Stimulated activated CD8-positive, alpha-beta memory T cell treated with anti-CD3 and anti-CD28 coated beads, Interleukin-4, amount 100 ng/mL, for 1 hour (primary cell): ENCODE measurements at places on chromosomes 7 and 10.

DNA sequence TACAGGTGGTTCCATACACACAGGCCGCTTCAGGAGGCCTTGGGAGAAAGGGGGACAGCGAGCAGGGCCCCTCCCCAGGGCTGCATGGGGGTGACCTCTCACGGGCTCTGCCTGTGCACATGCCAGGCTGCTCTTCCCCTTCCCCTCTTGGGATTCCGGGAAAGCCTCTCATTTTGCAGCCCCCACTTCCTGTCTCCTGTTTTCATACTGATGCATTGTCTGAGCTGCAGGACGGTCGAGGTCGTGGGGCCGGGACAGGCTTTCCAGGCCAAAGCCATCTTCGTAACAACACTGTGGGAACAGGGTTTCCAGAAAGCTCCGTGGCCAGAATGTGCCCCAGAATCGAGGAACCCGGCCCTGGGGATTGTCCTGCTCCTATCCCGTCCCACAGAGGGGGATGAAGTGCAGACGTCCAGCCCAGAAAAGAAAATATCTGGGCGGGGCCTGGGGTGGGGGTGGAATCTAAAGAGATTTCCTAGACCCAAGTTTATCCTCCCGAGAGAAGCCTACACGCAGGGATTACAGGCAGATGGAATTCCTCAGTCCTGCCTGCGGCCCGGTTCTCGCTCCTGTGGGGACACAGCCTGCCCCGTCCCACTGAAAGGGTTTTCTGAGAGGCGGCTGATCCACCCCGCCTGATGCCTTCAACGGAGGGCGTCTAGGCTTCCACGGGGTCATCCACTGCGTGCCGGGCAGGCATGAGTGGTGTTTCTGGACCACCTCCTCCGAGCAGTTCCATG, 29.5 kb upstream of the DNAAF5 start:
- DNase-seq = no peak

- no peak for DNase-seq
Observed at GRCh38 chr10:91838199-91838598, 40.0 kb downstream of the TNKS2 start.

DNA sequence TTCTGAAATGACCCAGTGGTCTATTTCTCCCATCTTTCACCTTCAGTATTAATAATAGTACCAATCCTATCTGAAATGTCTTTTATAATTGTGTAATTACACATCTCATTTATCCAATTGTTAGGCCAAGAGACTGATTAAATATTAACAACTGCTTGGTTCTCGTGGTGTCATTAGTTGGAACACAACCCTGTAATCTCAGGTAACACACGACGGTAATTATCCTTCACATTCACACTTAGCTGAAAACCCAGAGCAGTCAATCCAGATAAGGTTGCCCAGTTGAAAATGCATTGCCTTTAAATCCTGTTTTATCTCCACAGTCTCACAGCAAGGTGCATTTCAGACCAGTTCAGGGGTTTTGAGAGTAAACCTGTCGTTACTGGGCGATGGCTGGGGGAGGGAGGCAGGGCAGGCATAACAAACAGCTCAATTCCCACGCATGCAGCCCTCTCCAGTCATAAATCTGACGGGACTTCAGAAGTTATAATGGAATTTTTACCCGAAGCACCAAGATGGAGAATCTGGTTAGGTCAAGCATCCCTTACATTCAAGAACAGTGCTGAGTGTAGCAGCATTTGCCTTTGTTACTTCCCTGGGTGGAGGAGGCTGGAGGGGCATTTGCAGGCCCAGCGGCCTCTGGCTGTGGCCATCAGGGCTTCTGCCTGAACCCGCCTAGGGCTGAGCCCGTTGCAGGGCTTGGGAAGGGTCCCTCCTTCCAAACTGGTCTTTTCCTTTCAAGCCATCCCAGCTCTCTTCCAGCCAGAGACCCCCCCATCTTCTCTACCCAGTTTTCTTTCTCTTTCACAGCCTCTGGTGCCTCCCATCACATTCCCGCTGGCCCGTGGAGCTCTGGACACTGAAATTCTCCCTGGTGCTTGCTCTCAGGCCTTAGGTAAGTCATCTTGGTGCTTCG, 201.0 kb upstream of the LYZL2 start:
- DNase-seq = no peak

- DNase-seq = no peak
Observed at GRCh38 chr10:29670761-29671160, 36.0 kb upstream of the SVIL start.

DNA sequence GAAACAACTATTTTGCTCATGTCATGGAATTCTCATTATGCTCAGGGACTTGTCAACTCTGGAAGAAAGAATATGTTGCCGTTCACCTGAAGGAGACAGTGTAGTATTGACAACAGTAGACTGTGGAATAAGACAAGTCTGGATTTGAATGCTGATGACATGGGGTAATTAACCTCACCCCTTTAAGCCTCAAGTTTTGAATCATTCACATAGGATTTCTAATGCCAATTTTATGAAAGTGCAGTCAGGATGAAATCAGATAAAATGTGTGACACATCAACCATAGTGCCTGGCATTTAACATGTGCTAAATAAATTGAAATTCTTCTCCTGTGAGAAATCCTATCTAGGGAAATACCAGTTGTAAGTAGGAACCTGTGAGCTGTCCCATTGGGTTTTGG, 305.8 kb downstream of the KIF20B start:
- no peak for DNase-seq

DNA sequence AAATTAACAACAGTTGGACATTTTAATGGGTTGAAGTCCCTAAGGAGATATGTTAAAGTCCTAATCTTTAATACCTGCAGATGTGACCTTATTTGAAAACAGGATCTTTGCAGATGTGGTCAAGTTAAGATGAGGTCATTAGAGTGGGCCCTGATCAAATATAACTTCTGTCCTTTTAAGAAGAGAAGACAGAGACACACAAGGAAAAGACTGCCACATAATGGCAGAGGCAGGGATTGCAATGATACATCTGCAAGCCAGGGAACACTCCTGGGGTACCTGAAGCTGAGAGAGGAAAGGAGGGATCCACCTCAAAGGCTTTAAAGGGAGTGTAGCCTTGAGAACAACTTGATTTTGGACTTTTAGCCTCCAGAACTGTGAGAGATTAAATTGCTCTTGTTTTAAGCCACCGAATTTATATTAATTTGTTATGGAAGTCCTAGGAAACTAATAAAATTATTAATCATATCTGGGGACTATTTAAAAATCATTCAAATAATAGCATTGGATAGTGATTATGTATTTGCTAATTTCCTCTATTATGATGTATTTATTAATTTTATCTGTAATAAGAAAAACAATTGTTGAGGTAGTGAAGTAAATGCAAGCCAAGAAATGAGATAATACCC, 700.0 kb upstream of the PCDH15 start:
- DNase-seq = no peak

DNA sequence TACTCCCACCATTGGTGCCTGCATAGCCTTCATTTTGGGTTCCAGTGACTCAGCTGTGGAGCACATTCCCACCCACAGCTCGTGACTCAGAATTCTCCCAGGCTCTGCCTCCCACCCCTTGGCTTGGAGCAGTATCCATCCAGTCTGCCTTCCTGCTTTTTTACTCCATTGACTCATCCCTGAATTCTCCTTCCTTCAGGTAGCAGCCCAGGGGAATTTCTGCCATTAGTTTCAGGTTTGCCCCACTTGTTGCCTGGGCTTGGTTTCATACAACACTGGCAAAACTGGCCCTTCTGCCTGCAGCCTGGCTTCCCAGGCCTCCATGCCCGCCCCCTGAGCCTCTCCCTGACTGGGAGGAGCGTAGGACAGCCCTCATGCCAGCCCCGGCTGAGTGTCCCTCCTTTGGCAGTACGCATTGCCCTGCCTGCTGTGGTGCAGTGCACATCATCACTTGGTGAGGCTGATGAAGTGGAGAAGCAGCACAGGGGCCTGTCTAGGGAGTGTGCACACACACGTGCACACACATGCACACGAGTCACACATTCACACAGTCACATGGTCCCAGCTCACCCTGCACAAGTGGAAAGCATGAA, 55.0 kb downstream of the SNX10 start:
- DNase-seq = no peak

GRCh38 chr10:33524041-33524440, 189.6 kb upstream of the NRP1 start:
- no peak for DNase-seq

DNA sequence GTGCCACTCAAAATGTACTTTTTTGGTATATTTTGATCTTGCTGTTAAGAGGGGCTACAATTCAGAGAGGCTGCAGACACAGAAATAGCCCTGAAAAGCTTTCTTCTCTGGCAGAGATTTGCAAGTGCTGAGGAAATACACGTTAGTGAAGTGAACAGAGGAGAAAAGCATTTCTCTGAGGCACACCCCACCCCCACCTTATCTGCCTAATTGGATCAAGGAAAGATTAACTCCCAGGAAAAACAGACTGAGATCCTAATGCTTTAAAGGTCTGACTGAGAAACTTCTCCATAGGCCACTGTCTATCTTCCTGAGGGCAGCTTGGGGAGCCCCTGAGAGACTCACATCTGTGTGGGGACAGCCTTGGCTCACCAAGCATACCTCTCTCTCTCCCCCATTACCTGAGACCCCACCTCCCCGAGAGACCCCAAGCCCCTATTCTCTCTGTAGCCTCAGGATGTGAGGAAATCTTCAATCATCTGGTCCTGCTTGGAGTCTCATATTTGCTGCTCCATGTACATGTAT, 14.8 kb upstream of the AKR1C3 start:
- DNase-seq = no peak

- no peak for DNase-seq
Observed at GRCh38 chr7:41752615-41753014, 49.7 kb upstream of the INHBA start.

DNA sequence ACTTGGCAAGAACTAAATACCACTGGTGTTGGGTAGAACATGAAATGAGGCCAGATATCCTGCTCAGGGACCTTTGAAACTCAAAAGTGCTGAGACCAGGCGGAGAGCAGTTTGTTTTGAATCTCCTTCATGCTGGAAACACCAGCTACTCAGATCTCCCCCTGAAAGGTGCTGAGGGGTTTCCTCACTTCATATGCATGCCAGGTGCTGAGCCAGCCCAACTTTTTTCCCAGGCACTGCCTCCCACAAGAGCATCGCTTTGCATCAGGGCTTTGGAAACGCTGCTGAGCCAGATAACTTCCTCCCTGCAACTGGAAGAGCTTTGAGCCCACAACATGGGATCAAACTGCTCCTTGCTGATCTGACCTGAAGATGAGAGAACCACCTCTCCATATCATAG, 13.7 kb downstream of the NPTX2 start:
- DNase-seq = no peak

DNA sequence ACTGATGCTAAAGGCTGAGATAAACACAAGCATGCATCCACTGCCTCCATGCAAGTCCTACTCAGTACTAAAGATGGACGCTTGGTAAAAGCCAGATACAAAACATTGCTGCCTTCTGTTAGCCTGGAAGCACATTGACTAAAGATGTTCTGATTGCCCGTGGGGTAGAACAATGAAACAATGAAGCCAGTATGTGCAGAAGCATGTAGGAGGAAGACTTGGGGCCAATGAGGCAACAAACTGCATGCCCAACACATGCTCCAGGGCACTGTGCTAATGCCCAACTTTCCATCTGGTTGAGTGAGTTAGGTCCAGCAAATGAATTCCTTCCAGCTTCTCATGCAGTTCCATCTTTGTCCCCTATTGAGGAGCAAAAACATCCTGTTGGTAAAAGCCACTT, 1245.5 kb downstream of the GATA3 start:
- no peak for DNase-seq

DNA sequence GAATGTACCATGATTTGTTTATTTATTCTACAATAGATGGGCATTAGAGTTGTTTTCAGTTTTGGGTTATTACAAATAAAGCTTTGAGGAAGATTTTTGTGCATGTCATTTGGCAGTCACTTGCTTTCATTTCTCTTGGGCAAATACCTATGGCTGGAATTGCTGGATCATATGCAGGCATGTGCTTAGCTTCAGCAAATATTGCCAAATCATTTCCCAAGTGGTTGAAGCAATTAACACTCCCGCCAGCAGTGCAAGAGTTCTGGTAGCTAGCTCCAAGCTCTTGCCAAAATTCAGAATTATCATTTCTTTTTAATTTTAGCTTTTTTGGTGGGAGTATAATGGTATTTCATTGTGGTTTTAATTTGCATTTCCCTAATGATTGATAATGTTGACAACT, 32.9 kb upstream of the PCBD1 start:
- no peak for DNase-seq

GRCh38 chr7:157495594-157495993, 158.8 kb downstream of the DNAJB6 start:
- DNase-seq = no peak

DNA sequence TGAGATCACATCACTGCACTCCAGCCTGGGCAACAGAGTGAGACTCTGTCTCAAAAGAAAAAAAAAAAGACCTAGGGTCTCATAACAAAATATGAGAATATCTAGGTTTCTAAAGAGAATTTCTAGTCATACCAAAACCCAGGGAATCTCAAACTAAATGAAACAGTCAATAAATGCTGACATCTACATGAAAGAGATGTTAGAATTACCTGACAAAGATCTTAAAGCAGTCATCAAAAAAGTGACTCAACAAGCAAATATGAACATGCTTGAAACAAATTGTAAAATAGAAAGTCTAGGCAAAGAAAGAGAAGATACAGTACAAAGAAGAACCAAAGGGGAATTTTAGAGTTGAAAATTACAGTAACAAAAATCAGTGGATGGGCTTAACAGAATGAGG, 26.9 kb upstream of the RET start:
- DNase-seq = no peak

DNA sequence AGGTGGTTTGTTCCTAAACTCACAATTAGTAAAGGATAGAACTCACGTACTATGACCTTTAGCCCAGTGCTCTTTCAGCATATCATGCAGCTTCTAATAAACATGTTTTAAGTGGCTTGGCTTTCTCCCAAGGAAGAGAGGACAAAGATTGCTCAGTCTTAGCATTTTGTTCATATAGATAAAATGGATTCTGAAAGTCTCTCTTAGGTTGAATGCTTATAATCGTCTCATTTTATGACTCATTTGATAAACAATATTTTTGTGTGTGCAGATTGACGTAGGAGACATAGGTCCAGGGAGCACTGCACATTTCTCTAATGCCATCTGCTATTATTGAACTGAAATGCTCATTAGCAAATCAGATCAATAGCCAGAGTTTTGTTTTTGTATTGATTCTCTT, 44.8 kb downstream of the GNAT3 start:
- DNase-seq = no peak

GRCh38 chr7:95608359-95609173, 12.2 kb upstream of the PDK4 start:
- DNase-seq = no peak

DNA sequence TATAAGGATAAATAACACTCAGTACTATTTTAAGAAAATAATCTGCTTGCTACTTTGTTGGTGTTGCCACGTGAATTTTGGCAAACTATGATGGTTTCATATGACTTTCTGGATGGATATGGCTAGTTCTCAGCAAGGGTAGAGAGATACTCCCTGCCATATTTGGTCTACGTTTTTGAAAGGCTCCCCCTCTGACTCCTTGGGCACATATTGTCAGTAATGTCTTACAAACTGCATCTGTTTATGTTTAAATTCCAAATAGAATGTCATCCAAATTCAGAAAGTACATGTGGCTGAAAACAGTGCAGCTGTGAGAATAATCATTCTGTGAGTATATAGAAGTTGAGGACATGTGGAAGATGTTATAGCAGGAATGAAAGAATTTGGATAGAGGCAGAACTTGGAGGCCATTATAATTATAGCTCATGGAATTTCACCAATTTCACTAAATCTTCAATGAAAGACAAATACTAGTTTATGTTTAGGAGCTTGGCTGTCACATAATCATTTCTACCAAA, 107.8 kb downstream of the SRI start:
- DNase-seq = no peak
